ENCODE measurements at places on chromosomes 7 and 10.

DNA sequence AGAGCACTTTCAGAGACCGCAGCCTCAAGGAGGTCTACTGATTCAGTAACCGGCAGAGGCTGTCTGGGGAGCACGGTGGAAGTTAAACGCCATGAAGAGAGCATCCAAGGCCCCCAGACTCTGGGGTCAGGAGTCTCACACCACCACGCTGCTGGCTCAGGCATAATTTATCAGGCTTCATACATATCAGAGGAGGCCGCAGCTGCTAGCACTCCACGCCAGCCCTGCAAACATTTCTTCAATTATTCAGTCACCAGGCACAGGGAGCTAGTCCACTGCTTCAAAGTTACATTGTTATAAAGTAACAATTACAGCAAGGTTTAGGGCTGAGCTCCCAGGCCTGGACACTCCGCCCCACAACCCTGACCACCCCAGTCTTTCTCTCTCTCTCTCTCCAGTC is 97.8 kb downstream of the PAXIP1 start:
- DNase-seq: no peak

DNA sequence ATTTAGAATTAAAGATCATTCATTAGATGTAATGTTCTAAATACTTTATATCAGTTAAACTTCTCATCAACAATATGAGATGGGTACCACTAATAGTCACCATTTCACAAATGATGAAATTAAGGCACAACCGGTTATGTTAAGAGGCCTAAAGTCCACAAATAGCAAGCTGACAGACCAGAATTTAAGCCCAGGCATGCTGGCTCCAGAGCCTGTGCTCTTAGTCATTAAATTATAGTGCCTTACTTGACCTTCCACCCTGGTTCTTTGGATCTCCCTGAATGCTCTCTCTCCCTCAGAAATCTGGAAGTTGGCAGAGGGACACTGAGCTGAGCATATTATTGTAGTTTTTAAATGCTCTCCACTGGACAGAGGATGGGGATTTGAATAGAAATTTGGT is 3.6 kb downstream of the LIPN start:
- no peak for DNase-seq

DNA sequence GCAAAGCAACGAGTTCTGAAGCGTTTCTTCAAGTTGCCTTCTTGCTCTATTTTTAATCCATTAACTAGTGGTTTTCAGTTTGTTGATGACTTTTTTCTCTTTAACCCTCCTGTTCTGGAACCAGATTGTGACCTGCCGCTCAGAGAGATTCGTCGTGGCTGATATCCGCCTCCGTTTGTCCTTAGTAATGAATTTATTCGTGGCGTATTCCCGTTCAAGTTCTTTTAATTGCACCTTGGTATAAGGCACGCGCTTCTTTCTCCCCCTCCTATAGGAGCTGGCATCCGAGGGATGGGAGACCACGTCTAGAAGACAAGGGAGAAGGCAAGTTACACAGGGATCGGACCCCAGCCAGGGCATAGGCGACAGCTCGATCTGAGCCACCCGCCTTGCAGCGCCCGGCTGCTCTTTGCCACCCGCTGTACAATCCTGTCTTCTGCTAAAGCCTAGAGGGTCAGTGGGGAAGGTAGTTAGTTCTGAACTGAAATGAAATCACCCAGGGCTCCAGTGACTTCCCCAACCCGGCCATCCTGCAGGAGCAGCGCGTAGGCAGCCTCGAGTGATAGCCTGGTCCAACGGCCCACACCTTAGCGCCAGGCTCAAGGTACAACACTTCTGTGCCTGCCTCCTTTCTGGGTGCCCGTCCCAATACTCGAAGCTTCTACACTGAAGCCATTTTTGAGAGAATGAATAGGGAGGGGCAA is 1.6 kb downstream of the HOXA13 start:
- DNase-seq: no peak

GRCh38 chr7:30069096-30069867 is 41.1 kb downstream of the PLEKHA8 start:
- DNase-seq: no peak

- no peak for DNase-seq
Measured at GRCh38 chr7:4067874-4068273, 614.2 kb upstream of the FOXK1 start.

DNA sequence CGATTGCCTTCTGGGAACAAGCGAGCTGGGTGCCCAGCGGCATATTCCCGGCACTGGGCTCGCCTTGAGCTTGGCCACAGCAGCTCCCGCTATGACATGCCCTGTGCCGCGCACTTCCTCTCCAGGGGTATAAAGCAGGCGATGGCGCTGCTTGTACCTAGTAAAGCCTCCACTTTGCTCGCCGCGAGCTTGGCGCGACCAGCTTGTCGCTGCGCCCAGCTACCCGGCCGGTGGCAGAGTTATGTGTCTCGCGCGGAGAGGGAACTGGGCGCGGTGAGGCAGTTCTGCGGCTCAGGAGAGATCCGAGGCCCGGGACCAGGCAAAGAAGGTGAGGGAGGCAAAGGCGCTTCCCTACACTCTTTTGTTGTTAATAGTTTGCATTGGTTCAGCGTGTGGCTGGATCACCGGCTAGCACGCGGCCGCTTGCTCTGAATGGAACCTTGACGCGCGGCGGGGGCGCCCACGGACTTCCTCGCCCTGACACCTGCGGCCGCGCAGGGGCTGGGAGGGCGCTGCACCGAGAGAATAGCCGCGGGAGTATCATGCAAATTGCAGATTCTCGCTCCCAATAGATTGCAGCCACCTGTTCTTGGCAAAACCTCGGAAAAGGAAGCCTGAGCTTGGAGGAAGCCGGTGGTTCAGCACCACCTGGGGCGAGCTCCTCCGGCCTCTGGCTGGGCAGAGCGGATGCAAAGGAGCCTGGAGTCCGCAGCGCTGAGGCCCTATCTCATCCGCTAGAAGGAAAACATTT is 3.0 kb upstream of the BUB3 start:
- DNase-seq: peak; percentile 93

All from NCI-H526 (cell line).